ENCODE measurements at places on chromosomes 5 and 9.

DNA sequence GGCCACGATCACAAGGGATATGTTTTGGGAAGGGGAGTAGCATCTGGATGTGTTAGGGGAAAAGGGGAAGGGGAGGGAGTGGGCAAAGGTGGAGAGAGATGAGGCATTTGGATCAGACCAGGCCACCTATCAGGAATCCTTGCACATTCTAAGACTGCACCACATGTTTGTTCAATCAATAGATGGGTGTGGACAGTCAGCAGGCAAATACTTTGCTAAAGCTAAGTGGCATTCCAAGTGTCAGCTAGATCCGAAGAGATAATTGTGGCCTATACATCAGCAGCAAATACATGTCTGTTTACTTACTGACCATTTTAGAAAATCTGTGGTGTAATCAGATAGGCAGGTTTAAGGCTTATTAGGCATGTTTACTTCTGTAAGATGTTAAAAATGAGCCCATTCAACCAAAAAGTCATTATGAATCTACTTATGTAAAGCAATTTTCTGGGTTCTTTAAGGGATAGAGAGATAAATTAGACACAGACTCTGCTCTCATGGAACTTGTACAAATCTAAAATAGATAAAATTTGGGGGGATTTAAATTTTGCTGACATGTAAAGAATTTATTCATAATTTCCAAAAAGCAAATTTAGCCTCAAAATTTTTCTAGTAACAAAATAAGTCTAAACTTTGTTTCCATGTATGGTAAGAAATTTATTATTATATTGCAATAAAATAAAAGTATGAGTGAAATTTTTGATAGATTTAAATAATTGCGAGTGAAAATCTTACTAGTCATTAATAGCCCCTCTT, 107.3 kb downstream of the SNCAIP start:
- DNase-seq, result no peak

DNA sequence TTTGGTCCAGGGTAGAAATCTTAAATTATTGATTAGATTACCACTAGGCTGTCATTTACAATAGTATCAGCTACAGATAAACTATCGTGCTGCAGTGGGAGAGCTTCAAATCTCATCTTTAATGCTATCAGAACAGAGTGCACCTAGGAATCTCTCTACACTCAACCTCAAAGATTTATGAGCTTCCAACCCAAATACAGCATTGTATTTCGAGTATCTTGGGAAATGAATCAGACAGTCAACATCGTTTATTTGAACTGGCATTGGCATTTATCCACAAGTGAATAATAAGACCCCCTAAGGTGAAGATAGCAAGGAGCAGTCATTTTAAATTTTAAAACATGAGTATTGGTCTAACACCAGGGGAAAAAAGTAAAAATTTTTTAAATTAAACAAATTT, 1203.2 kb downstream of the CDH12 start:
- no peak for DNase-seq

DNA sequence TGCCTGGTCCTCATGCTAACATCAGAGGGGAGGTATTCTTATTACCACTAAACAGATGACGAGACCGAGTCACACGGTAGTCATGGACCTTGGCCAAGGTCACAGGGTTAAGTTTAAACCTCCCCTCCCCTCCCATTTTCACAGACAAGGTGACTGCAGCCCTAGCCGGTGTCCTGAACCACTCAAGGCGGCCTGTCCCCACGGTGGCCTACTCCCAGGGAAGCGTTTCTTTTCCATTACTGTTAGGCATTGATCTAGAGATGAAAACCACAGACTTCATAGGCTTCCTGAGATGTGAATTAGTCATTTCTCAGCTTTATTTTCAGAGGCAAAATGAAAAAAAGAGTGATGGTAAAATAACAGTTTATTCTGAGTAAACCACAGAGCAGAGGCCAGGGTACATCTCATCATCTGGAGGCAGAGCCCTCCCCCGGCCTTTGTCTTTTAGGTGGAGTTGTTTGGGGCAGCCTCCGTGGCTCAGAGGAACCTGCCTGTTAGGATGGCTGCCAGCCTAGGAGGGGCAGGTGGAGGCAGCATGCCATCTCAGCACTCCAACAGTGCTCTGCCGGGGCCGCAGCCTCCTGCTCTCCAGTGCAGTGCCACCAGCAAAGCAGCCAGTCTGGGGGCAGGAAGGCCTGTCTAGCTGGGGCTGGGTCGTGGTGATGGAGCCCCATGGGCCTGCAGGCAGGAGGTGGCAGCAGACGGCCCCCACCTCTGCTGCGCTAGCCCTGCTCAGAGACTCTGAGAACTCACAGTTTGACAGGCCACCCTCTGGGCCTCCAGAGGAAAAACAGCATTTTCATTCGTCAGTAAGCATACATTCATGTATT, 71.2 kb downstream of the RAPGEF1 start:
- no peak for DNase-seq

- no peak for DNase-seq
These were observed 66.3 kb upstream of the SPINK5 start for GRCh38 chr5:147997486-147997885.

GRCh38 chr5:68460147-68460798, 244.7 kb downstream of the PIK3R1 start:
- DNase-seq, result no peak

Data from epithelial cell of proximal tubule (primary cell).